Lower leg skin (tissue), 4 donors: ENCODE measurements at places on chromosomes 1 and 21. TPM values are rescaled to one million over a fixed set of nuclear protein-coding genes. Genes with fewer than 3 reads are reported as not detected.

C1orf185 gene
- total RNA-seq: not detected

ATP5IF1 gene
- total RNA-seq: 125 TPM

SPRR2A gene
- 0.71 TPM for total RNA-seq

TEX38 gene
- not detected for total RNA-seq

ANKRD13C gene
- total RNA-seq: 30.9 TPM

C4BPA gene
- total RNA-seq: not detected

ELAVL4 gene
- not detected for total RNA-seq

CDCP2 gene
- total RNA-seq: 0.47 TPM

PRR9 gene
- 46.0 TPM for total RNA-seq

THEM5 gene
- total RNA-seq: 84.7 TPM

FRRS1 gene
- 27.7 TPM for total RNA-seq

ICOSLG gene
- total RNA-seq: 11.9 TPM

LCE1D gene
- 686 TPM for total RNA-seq

FOXE3 gene
- total RNA-seq: not detected
